Brain (organoid and tissue), 16 donors: ENCODE measurements at places on chromosomes 2 and 18.

- DNase-seq: no peak
Measured at GRCh38 chr18:50190926-50191325, 4.0 kb downstream of the MYO5B start.

- DNase-seq: peak; percentile 7
Measured at GRCh38 chr2:107466241-107466640, 360.5 kb upstream of the RGPD4 start.

GRCh38 chr18:45849529-45849928, 24.1 kb downstream of the SIGLEC15 start:
- no peak for DNase-seq

DNA sequence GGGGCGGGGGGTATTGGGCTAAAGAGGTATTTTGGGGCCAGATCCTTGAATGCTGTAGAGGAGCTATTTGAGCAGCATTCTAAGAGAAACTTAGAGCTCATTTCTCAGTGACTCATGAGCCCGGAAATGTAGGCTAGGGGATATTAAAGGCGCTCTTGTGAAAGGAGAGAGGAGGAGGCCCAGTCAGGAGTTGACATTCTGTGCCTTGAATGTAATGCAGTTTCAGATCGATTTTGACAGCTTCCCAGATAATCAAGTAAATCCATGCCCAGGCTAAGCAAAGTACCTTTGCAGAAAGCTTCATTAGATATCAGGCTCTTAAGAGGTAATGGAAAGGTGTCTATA, 1.5 kb downstream of the CAB39 start:
- peak; percentile 25 for DNase-seq

- DNase-seq: no peak
Measured at GRCh38 chr18:27461957-27462356, 276.8 kb upstream of the CHST9 start.

- DNase-seq: no peak
Measured at GRCh38 chr2:54059986-54060385, 55.4 kb upstream of the ACYP2 start.

DNA sequence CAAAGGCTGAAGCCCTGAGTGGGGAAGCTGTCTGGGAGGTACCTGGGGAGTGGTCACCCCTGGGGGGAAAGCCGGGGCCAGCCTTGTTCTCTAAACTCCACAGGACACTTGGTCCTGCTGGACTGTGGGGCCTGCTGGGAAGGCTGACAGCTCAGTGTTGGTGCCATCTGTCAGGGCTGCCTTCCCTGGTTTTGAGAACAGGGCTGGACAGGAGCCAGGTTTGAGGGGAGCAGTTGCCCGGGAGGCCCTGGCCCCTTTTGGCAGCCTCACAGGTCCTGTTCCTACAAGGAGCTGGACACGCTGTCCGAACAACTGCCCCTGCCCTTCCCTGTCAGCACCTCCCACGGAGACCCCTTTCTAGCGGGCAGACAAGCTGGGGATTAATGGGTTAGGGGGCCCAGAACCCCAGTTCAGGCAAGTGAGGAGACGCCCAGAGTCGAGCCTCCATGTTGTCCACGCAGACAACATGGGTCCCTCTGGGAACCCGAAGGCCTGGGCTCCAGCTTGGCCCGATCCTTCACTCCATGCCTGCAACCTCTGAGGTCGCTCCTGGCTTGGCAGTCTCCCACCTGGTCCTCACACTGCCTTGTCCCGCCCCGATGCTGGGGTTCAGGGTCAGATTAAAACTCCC, 40.8 kb downstream of the ATOH8 start:
- DNase-seq: peak; percentile 67

- no peak for DNase-seq
Measured at GRCh38 chr2:13652531-13653313, 936.0 kb downstream of the TRIB2 start.

DNA sequence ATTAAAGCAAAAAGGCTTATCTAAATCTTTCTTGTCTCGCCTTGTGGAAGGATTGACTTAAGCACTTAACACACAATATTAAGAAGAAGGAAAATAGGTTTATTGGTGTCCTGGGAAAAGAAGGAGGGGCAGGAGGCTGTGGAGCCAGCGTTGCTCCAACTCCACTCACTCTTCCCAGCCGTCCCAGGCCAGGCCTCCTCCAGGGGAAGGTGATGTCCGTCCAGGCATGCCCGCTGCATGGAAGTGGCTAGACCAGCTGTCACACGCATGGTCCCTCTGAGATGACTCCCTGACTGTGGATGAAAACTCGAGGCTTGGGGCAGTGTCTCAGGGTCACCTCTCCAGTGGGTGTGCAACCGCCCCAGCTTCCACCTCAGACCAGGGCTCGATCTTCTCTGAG, 281.1 kb downstream of the GALR1 start:
- DNase-seq: no peak

GRCh38 chr18:22223254-22223964, 54.0 kb downstream of the GATA6 start:
- DNase-seq: no peak

GRCh38 chr18:3648641-3649040, 198.7 kb downstream of the TGIF1 start:
- DNase-seq: no peak

DNA sequence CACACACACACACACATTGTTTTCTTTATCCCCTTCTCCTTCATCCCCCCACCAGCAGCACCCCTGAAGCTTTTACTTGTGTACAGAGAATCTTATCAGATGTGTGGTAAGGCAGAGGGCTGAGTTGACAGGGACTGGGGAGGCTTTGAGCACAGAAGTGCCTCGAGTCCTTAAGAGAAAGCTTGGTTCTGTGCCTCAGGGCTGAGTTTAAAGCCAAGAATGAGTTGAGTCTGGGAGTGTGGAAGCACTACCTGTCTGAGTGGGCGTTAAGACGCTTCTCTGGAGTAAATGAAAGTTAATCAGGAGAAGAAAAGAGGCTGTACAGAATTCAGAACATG, 2.7 kb downstream of the ID2 start:
- DNase-seq: peak; percentile 63
